ENCODE measurements at places on chromosomes 1 and 21.

- DNase-seq: no peak
- no peaks in the 10 kb centered on the region for H3K36me3 ChIP-seq
- no peak overlapping the region for H3K27ac ChIP-seq
- H3K27me3 ChIP-seq: no peaks in the 10 kb centered on the region
- H3K4me3 ChIP-seq: no peak overlapping the region
These were observed 20.6 kb downstream of the NPR1 start for GRCh38 chr1:153698923-153699714.

DNA sequence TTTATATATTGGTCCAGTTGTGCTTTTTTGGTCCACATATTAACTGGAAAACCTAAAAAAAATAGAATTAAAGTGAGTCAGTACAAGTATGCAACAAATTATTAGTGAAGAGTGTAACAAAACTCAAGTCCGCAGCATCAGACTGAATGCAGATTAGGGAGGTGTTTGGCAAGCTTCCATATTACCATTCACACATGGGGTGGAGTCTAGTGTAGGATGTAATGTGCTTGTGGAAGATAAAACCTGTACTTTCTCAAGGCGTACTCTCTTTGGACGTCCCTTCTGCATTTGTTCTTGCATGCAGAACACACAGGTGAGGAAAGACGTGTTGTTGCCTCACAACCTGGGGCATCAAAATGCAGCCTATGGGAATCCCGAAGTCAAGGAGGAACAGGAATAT is 668.7 kb downstream of the MRPL39 start:
- H3K4me1 ChIP-seq: no peaks in the 10 kb centered on the region
- H3K4me3 ChIP-seq: no peak overlapping the region
- no peak for DNase-seq
- no peaks in the 10 kb centered on the region for H3K36me3 ChIP-seq
- H3K27ac ChIP-seq: no peak overlapping the region

DNA sequence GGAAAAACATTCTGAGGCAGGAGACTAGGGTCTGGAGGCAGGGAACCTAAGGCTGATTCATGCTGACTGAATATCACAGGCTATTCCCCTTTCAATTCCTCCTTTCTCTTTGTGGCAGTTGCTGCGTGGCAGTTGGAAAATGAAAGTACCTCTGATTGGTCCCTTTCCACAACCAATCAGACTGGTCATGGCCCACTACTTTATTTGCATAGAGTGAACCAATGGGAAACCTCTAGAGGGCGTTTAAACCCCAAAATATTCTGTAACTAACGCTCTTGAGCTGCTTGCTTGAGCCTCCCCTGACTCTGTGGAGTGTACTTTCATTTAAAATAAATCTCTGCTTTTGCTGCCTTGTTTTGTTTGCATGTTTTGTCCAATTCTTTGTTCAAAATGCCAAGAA is 27.7 kb upstream of the VN1R5 start:
- DNase-seq: no peak
- H3K4me3 ChIP-seq: no peak overlapping the region
- H3K4me1 ChIP-seq: no peaks in the 10 kb centered on the region
- H3K27me3 ChIP-seq: no peaks in the 10 kb centered on the region
- H3K27ac ChIP-seq: no peak overlapping the region

DNA sequence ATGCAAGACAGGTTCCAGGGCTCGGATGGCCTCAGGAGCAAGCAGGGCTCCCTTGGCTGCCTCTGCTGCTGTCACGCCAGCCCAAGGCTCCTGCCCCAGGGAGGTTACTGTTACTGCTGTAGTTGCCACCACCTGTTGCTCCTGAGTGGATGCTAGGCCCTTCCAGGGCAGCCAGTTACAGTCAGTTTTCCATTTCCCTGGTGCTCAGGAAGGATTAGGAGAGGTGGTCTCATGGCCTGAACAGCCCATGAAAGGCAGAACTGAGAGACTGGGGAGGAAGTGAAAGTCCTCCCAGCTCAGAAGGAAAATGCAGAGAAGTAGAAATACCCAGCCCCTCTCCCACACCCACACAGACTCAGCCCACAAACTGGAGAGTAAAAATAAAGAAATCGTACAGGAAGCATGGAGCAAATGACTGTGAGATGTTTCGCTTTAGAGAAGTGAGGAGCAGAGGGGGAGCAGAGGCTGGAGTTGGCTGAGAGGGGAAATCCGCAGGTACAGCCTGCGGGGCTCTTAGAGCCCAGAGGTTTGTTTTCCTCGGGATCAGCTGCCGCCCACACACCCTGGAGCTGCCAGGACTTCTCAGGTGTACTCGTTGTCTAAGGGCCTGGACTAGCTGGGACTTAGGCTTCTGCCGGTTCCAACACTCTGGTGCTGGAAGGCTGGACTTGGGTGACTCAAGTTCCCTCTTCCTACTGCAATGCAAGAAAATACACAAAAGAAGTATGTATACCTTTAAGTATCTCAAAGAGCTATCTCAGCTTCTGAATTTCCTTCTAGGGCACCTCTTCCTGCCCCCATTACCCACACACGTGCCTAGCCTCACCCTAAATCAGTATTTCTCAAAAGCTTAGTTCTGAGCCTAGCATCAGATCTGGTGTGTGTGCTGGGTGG is 2.3 kb downstream of the IL6R start:
- peaks cover 65% of the 10 kb centered on the region for H3K4me1 ChIP-seq
- peak overlapping the region; percentile 98 for H3K4me3 ChIP-seq
- no peaks in the 10 kb centered on the region for H3K27me3 ChIP-seq
- H3K36me3 ChIP-seq: peaks cover 5% of the 10 kb centered on the region
- H3K27ac ChIP-seq: peak overlapping the region; percentile 98

DNA sequence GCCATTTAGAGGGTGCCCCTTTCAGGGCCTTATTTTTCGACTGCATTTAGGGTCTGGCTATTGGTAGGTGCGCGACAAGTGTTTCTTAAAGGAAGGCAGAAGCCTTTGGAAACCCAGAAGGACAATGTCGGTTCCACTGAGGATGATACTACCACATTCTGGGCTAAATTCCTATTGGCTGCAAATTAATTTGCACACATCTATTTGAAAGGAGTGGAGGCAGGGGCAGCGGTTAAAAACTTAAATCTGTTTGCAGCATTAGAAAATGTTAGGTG is 1.1 kb downstream of the PATJ start:
- H3K27me3 ChIP-seq: no peaks in the 10 kb centered on the region
- peak overlapping the region; percentile 80 for H3K4me3 ChIP-seq
- H3K27ac ChIP-seq: peak overlapping the region; percentile 85
- H3K36me3 ChIP-seq: no peaks in the 10 kb centered on the region

DNA sequence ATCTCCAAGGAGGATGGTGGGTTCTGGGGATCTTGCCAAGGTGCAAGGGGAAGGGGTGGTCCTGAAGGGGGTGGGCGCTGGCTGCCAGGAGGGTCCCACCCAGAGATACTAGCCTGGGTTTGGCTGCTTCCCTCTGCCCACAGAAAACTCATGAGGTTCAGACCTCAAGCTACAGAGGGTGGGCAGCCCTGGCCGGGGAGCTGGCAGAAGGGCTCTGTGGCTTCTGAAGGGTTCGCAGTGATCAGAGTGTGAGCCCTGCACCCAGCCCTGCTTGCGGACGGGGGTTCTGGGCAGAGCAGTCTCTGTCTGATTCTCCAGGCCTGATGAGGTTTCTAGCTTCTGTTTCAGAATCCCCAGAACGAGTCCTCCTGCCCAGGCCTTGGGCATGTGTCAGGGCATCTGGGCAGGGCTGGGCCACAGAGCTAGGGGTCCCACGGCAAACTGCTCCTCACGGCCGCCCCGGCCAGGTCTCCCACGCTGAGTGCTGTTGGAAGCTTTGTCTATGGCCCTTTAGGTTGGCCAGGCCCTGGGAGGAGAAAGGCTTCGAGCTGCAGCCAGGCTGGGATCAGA is 635 bp upstream of the MMEL1 start:
- peaks cover 2% of the 10 kb centered on the region for H3K4me1 ChIP-seq
- H3K4me3 ChIP-seq: no peak overlapping the region
- H3K27me3 ChIP-seq: peaks cover 18% of the 10 kb centered on the region
- DNase-seq: no peak

GRCh38 chr1:235767795-235768194 is 98.9 kb downstream of the LYST start:
- H3K27ac ChIP-seq: no peak overlapping the region
- DNase-seq: no peak
- H3K27me3 ChIP-seq: no peaks in the 10 kb centered on the region
- H3K36me3 ChIP-seq: peaks cover 3% of the 10 kb centered on the region
- no peak overlapping the region for H3K4me3 ChIP-seq

- H3K27me3 ChIP-seq: no peaks in the 10 kb centered on the region
- H3K4me1 ChIP-seq: peaks cover 11% of the 10 kb centered on the region
- no peak overlapping the region for H3K27ac ChIP-seq
- H3K4me3 ChIP-seq: no peak overlapping the region
These were observed 6.4 kb upstream of the TNFRSF25 start for GRCh38 chr1:6472391-6472790.

GRCh38 chr1:844472-845026 is 79.2 kb upstream of the SAMD11 start:
- H3K27me3 ChIP-seq: no peaks in the 10 kb centered on the region
- H3K27ac ChIP-seq: peak overlapping the region; percentile 89
- H3K4me1 ChIP-seq: peaks cover 36% of the 10 kb centered on the region
- H3K36me3 ChIP-seq: no peaks in the 10 kb centered on the region

- DNase-seq: no peak
- no peak overlapping the region for H3K4me3 ChIP-seq
- no peaks in the 10 kb centered on the region for H3K4me1 ChIP-seq
- no peaks in the 10 kb centered on the region for H3K36me3 ChIP-seq
These were observed 486.6 kb downstream of the AJAP1 start for GRCh38 chr1:5140962-5141361.

DNA sequence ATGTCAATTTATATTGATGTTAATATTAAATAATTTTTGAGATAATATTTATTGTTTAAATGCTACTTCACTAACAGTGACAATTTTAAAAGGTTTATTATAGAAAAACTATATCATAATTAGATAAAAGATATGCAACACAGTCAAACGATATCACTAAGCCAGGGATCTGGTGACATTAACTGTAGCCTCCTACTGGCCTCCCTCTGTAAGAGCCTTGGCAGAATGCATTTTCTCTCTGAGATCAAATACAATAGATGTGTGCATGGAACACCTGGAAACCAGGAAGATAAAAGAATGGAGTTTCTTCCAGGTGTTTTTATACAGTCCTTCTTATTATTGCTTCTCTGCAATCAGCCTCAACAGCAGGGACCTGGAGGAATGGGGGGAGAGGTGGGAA is 1762.1 kb downstream of the BRINP3 start:
- no peak overlapping the region for H3K27ac ChIP-seq
- no peaks in the 10 kb centered on the region for H3K4me1 ChIP-seq
- H3K4me3 ChIP-seq: no peak overlapping the region
- DNase-seq: no peak
- H3K27me3 ChIP-seq: no peaks in the 10 kb centered on the region

DNA sequence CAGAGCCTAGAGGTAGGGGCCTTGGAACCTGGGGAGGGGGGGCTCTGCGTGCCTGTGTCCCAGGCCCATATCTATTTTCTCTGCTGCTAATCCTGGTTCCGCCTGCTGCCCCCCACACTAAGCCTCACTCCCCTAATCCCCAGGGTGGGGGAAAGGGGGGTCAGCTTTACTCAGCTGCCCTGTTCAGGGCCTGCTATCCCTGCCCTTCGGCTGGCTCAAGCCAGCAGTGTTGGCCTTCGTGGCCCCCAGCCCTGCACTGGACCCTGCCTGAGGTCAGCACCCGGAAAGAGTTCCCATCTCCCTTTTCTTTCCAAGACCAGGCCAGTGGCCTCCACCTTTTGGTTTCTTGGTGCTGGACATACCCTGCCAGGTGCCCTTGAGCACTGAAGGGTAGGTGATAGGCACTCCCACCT is 8.4 kb downstream of the ZBTB7B start:
- peaks cover 66% of the 10 kb centered on the region for H3K4me1 ChIP-seq
- DNase-seq: no peak
- H3K4me3 ChIP-seq: peak overlapping the region; percentile 98
- H3K27ac ChIP-seq: peak overlapping the region; percentile 95

- H3K27ac ChIP-seq: no peak overlapping the region
- no peaks in the 10 kb centered on the region for H3K27me3 ChIP-seq
- H3K4me3 ChIP-seq: no peak overlapping the region
- no peaks in the 10 kb centered on the region for H3K4me1 ChIP-seq
These were observed 110.8 kb upstream of the ADGRL4 start for GRCh38 chr1:79117376-79117775.

DNA sequence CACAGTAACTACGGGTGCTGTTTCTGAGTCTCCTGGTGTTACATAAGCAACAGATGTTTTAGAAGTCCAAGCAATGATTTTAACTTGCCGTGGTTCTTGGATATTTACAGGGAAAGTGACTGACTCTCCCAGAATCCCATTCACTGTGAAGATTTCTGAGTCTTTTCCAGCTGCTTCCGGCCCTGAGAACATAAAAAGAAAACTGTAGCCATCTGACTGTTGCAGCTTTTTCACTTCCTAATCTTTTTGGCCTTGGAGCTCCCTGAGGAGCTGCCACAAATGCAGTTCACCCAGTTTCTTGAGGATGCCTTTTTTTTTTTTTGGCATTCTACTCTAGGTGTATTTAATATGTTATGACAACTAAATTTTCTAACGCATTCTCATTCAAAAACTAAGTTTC is 13.7 kb downstream of the CD84 start:
- no peak for DNase-seq
- peaks cover 49% of the 10 kb centered on the region for H3K4me1 ChIP-seq
- H3K27me3 ChIP-seq: no peaks in the 10 kb centered on the region
- peaks cover 7% of the 10 kb centered on the region for H3K36me3 ChIP-seq

- peaks cover 5% of the 10 kb centered on the region for H3K36me3 ChIP-seq
- no peak for DNase-seq
- no peak overlapping the region for H3K4me3 ChIP-seq
These were observed 35.3 kb downstream of the KIF1B start for GRCh38 chr1:10245674-10246073.

DNA sequence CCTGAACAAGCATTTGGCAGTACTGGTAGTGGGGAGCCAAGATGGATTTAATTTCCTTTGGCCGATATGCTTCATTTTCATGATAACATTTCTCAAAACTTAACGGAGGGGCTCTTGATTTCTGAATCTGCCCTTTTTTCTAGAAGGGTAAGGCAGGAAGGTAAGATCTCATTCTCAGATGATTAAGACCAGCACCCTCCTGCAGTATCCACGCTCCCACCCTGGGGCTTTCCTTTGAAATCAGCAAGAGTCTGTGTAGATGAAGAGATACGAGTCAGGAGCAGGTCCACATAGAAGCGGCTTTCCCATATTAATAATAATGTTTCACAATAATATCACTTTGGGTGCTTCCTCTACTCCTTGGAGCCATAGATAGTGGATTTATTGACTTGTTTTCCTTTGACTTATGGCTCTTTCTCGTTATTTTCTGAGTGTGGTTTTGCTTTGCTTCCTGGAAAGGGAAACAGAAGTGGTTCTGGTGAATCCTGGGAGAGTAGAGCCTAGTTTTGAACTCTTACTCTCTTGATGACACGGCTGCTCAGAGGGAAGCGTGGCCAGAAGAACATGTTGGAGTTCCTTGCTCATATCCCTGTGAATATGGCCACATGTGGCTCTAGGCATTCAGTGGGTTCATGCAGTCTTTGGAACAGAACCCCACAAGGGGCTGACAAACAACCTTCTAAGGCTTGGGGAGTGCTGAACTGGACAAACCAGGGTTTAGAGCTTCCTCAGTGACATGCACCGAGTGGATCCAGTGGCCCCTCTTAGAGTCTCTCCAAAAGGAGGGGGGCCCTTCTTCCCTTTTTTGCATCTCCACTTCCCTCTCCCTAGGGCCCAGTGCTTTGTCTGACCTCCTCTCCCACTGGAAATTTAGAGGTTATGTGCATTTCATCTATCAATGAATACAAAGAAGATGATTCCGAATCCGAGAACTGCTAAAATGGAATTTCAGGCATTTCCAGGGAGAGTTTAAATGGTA is 195.7 kb downstream of the DYRK1A start:
- peak overlapping the region; percentile 95 for H3K4me3 ChIP-seq
- DNase-seq: no peak
- no peaks in the 10 kb centered on the region for H3K36me3 ChIP-seq
- H3K27me3 ChIP-seq: peaks cover 3% of the 10 kb centered on the region
- H3K27ac ChIP-seq: peak overlapping the region; percentile 96
- H3K4me1 ChIP-seq: peaks cover 4% of the 10 kb centered on the region

GRCh38 chr1:234148816-234149215 is 224.4 kb upstream of the COA6 start:
- H3K27ac ChIP-seq: no peak overlapping the region
- peaks cover 5% of the 10 kb centered on the region for H3K4me1 ChIP-seq

All from T-helper 17 cell (primary cell).